ENCODE measurements at places on chromosomes 6 and 20. TPM values are rescaled to one million over a fixed set of nuclear protein-coding genes. Genes with fewer than 3 reads are reported as not detected.

DNA sequence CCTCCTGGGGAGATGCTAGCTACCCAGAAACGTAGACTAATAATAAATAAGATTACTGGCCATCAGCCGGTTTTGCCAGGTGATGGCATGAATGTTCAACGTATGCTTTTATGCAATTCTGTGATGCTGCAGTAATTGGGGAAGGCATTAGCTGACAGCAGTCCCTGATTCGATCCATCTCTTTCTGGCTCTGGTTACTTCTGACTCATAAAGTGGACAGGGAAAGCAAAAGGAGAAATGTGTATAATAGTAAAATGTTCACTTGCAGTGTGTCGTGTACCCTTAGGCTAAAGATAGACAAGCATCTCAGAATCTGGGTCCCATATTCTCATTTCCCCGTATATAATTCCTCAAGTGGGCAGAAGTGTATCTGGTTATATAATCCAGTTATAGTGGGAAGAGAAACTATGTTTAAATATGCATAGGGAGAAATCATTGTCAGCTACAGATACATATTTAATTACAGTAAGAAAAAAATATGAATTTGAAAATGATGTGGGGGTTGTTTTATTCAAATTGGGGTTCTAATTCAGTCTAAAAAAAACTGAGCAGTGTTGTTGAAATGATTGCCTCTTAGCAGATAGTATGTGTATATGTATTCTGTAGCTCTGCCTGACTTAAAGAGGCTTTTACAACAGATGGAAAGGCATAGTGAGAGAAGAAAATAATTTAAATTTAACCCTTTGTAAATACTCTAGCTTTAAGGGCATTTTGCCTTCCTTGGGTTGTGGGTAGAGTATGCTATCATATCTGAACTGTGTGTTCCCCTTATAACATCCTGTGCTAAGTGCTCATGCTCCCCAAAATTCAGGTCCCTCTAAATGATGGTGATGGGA is 40.6 kb downstream of the DOK5 start:
- no peak overlapping the region for H3K27ac ChIP-seq
- no peak overlapping the region for H3K4me3 ChIP-seq
- no peaks in the 10 kb centered on the region for H3K4me1 ChIP-seq
- H3K27me3 ChIP-seq = no peaks in the 10 kb centered on the region
- no peaks in the 10 kb centered on the region for H3K36me3 ChIP-seq

GRCh38 chr6:169795196-169795595 is 43.8 kb downstream of the ERMARD start:
- peaks cover 11% of the 10 kb centered on the region for H3K4me1 ChIP-seq
- no peak overlapping the region for H3K4me3 ChIP-seq
- H3K27me3 ChIP-seq = peaks cover 72% of the 10 kb centered on the region
- DNase-seq = no peak

GRCh38 chr20:20089018-20089417 is 36.7 kb downstream of the CFAP61 start:
- H3K4me3 ChIP-seq = no peak overlapping the region
- no peak overlapping the region for H3K27ac ChIP-seq
- DNase-seq = no peak
- H3K27me3 ChIP-seq = peaks cover 5% of the 10 kb centered on the region

GRCh38 chr20:25584905-25585704 is at the start of gene NINL:
TSS of gene NINL (minus strand) at chr20:25585531. CDS start at chr20:25526587, 58,944 bp downstream.
- no peaks in the 10 kb centered on the region for H3K36me3 ChIP-seq
- peaks cover 18% of the 10 kb centered on the region for H3K4me1 ChIP-seq
- peak within 1 kb of the TSS; percentile 71 for H3K4me3 ChIP-seq
- peak within 1 kb of the TSS; percentile 81 for H3K27ac ChIP-seq
- DNase-seq = peak; percentile 60
- peaks cover 7% of the 10 kb centered on the region for H3K27me3 ChIP-seq

DNA sequence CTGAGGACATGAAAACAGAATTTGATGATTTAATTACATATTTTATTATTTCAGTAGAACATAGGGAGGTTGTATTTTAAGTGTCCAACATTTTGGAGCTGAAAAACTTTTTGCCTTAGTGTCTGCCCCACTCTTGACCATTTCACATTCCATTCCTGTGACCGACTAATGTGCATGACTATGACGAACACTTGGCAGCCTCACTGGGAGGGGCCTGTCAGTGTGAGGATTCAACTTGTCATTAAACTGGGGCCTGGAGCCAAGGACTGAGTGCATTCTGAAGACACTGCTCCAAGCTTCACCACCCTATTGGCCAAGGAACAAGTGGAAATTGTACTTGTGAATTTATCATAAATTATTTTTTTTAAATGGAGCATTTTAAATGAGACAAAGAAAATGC is 661.3 kb downstream of the BCKDHB start:
- no peaks in the 10 kb centered on the region for H3K36me3 ChIP-seq
- DNase-seq = no peak
- H3K27me3 ChIP-seq = no peaks in the 10 kb centered on the region
- no peak overlapping the region for H3K4me3 ChIP-seq
- H3K27ac ChIP-seq = no peak overlapping the region
- no peaks in the 10 kb centered on the region for H3K4me1 ChIP-seq

DNA sequence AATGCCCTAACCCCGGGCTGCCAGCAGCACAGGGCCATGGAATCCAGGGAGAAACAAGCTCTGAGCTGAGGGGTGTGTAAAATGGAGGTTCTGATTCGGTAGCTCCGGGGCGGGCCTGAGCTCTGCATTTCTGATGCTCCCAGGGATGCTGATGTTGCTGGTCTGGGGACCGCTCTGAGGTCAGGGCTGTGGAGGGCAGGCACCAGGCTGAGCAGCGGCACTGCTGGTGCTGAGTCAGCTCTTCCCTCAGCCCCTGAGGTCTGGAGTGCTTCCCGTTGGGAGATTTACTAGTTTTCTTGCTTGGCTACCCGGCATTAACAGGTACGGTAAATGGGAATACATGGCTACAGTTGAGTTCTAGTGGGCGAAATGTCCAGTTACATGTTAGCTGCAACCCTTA is 18.6 kb upstream of the CST3 start:
- H3K4me1 ChIP-seq = no peaks in the 10 kb centered on the region
- DNase-seq = no peak
- H3K4me3 ChIP-seq = no peak overlapping the region
- H3K27ac ChIP-seq = no peak overlapping the region
- peaks cover 6% of the 10 kb centered on the region for H3K27me3 ChIP-seq

Gene DZANK1
- 1.6 TPM for total RNA-seq

Gene RHAG
- total RNA-seq = not detected

Gene HCRTR2
- not detected for total RNA-seq

Gene VNN1
- not detected for total RNA-seq

Gene RTN4IP1
- total RNA-seq = 5.4 TPM
